ENCODE measurements at places on chromosomes 7 and 10.
A peak's percentile ranks its signal among the peaks of the same experiment; 100 is the strongest.

DNA sequence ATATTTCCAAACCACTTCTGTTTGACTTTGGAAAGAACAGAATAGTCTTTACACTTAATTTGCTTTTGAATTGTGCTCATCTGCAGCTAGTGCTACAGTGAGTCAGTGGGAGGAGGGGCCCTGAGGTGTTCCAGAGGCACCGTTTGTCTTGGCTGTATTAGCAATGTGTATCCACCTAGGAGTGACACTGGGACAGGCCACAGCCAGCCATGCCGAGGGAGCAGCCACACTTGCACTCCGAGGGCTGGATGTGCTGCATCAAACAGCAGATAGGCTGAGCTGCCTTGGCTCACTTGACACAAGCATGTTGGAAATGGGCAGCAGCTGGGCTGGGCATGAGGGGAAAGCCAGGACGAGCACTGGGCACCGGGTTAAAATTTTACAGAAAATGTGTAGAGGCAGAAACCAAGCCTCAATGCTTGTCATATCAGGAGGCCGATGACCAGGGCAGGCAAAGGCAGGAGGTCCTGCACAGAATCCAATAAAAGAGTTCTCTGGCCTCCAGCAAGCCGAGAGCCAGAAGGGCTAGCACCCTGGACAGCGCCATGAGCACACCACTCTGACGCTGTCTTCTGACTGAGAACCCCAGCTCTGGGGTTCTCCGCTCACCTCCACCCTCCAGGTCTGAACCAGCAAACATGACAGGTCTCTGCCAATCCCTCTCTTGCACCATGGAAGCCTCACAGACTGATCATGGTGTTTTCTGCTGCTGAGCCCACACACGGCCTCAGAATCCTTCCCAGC lies 163.3 kb downstream of the GRID1 start:
- DNase-seq: peak; percentile 53

DNA sequence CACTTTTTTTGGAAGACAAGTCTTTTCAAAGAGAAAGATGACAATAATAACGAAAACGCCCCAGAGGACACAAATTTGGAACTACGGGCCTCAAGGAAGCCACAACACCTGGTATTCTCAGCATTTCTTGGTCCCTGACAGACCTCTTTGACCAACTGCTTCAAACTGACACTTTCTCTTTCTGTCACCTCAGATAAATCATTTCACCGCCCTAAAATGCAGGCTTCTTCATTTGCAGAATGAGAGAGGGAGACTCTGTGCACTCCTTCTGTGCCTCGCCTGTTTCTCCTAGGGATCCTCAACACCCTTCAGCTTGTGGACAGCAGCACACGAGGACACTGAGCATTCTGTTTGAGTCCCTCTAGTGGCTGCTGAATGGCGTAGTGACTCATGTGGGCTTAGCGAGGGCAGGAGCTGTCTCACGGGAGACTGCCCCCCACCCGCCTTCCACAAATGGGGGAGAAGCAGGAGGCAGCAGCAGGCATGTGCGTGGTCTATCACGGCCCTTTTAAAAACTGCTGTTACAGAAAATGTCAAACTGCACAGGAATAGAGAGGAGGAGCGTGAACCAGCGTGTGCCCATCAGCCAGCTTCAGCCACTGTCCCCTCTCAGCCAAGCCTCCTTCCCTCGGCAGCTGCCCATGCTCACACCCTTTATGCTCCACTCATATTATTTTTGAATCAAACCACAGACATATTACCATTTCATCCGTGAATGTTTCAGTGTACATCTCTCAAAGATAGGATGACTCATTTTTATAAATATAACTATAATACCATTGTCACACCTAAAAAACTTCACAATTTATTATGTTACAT lies 41.4 kb downstream of the GSDME start:
- DNase-seq: peak; percentile 60

DNA sequence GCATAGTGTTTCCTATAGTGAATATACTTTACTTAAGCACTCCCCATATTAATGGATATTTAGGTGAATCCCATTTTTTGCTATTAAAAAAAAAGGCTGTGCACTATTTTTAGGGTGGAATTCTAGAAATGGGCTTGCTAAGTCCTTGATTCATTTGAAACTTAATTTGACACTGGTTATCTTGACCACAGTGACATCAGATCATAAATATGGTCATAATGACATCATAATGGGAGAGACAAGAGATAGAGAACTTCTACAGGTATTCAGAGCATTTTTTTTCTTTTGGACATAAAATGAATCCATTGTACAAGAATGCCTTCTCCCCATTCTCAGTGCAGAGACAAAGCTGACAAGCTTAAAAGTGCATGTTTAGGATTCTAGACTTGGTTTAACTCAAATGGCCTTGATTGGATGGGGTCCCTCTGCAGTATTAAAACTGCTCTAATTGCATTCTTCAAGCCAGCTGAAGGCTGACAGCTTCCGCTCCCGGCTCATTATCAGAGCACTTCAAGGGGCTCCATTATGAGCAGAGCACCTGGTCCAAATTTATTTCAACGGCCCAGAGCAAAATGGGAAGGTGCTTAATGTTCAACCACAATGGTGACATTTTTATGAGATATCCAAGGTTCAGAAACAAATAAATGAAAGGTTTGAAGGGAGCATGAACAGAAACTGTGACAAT lies 104.8 kb downstream of the JAZF1 start:
- no peak for DNase-seq

DNA sequence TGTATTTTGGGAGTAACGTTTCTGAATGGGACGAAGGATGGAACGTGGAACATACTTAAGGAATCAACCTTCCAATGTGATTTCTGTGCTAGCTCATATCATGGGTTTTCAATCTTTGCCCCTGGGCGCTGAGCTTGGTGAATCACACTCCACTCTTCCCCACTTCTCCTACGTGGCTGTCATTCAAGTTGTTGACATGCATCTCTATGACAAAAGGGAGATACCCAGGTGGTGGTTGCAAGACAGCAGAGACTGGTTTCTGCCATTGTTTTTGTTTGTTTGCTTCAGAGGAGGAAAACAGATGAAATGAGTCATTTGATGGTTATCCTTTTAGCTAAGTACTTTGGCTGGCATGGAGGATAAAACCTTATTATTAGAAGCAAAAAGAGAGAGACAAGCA lies 573.9 kb downstream of the GATA3 start:
- DNase-seq: no peak

DNA sequence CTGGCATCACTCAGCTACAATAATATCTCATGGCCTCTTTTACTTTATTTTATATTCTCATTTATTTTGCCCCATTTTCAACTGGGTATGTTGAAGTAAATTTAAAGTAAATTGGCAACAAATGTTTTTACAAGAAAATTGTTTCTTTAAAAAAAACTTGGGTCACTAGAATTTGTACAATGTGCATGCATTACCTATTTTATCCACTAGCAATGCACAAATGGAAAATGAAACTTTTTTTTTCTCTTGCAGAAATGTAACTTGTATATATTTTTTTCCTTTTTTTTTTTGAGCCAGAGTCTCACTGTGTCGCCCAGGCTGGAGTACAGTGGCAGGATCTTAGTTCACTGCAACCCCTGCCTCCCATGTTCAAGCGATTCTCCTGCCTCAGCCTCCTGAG lies 10.3 kb upstream of the H2AZ2 start:
- no peak for DNase-seq

DNA sequence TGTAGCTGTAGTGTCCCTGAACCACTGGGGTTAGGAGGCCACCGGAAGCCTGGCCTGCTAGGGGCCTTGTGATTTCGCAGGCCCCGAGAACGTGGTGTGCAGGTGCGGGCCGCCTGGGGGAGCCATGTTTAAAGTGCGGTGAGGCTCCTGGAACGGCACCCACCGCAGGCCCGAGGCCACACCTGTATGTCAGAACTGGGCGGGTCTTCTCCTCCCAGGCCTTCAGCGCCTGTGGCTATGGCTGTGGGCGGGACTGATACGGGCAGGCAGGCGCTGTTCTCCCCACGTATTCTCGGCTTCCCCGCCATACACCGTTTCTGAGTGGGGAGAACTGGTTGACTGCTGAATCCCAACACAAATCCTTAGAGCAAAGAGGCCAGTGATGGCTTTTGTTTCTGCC lies 74.8 kb downstream of the DNAJB6 start:
- no peak for DNase-seq

GRCh38 chr7:29980151-29980550 lies 9.4 kb downstream of the SCRN1 start:
- no peak for DNase-seq

DNA sequence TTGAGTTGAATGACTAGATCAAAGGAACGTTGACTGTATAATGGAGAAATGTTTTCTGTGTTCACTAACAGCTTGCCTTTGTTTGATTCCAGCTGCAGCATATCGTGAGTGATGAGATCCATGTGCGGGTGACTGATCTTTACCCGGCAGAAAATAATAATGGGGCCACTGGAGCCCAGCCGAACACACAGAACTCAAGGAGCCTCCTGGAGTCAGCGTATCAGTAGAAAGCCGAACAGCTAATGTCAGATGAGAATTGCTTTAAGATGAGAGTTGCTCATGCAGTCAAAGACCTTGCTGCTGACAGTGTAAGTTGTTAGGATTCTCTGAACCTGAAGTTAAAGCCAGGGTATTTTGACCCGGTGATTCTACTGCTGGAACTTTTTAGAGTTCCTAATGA lies 34.3 kb upstream of the MTPAP start:
- no peak for DNase-seq

DNA sequence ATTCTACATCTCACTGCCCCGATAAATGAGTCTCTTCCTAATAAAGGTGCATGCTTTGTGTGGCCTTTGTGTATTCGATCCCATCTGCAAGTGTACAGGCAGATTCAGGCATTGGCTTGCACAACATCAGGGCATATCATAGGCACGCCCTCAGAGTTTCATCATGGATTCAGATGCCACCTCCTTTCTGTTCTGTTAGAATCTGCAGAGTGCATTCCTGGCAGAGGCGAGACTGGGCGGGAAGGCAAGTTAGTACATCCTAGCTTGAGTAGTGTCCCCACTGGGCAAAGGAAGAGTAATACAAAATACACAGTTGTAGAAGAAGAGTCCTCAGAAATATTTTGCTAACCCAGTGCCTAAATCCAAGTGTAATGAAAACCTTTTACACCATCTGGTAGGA lies 346.5 kb upstream of the GALNT17 start:
- DNase-seq: no peak

GRCh38 chr10:77351386-77351785 lies 286.2 kb downstream of the KCNMA1 start:
- DNase-seq: no peak

GRCh38 chr10:75435291-75435690 lies 3.9 kb downstream of the LRMDA start:
- no peak for DNase-seq

- no peak for DNase-seq
Measured at GRCh38 chr10:31972519-31973041, 43.9 kb upstream of the ARHGAP12 start.

DNA sequence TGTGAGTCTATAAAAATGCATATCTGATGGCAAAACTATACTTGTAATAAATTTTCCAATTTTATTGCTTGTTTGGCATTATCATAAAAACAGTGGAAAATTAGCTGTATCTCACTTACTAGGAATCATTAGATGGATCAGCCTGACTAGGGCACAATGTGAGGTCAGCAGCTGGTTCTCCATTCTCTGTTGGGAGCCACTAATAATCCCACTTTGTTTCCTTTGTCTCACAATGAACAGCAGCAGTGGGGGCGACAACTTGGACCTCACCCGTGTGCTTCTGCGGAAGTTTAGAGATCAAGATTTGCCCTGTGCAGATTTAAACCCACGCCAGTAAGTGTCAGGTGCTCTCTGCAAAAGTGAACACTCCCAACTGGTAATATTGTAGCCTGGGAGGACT lies 295.5 kb downstream of the ABCA13 start:
- DNase-seq: no peak

DNA sequence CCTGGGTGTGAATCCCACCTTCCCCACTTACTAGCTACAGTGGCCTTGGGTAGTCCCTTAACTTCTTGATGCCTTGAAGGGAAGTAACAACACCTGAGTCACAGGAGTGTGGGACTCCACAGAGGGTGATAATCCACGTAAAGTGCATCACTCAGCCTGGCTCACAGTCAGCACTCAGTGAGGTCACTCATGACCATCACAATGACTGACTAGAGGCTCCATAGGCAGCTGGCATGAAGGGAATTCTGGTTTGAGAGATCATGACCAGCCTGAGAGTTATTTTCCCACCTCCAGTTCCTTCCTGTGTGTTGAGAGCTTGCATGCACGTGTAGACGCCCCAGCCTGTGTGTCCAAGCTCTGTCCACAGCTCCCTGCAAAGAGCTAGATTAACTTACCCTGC lies 34.8 kb downstream of the NEUROG3 start:
- no peak for DNase-seq

DNA sequence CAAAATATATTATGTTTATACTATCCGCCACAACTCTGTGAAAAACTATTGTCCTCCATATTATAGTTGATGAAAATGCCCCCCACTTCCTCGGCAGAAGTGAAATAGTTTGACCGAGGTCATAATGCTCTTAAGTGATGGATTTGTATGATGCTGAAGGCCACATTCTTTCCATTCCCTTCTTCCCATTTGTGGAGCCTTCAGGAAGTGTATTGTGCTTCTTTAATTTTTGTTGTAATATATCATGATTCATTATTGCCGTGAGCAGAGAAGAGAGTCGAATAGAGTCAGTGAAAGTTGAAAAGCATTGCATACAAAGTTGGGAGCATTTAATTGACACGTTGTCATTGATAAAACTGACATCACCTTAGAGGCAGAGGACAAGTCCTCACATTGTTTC lies 460.3 kb downstream of the SUGCT start:
- DNase-seq: no peak

DNA sequence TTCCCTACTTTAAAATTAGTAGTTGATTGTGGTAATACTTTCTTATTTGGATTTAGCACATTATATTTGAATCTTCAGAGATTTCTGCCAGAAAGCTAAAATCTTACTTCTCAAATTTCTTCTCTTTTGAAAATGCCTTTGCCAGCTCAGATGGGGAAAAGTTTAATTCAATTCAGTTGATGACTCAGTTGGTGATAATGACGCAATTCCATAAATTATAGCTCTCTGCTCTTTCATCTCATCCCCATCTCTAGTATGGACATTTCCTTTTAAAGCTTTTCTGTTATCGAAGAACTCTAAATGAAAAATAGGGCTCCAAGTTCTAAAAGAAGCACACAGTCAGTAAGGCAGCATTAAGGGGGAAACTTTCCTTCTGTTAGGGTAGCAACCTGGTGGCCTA lies 25.5 kb downstream of the RNLS start:
- no peak for DNase-seq

- peak; percentile 28 for DNase-seq
Measured at GRCh38 chr10:102729029-102730026, 14.4 kb upstream of the WBP1L start.

DNA sequence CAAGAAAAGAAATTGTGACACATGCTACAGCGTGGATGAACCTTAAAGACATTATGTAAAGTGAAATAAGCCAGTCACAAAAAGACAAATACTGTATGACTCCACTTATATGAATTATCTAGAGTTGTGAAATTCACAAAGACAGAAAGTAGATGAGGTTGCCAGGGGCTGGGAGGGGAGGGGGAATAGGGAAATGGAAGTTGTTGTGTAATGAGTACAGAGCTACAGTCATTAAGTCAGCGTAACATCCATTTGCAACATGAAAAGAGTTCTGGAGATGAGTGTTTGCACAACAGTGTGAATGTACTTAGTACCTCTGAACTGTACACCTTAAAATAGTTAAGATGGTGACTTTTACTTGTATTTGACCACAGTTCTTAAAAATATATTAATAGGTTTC lies 112.1 kb upstream of the CDK1 start:
- no peak for DNase-seq

- DNase-seq: no peak
Measured at GRCh38 chr7:36309716-36310115, 79.9 kb upstream of the ANLN start.

GRCh38 chr10:49286686-49287085 lies 12.3 kb upstream of the C10orf71 start:
- DNase-seq: no peak
